ENCODE measurements at places on chromosomes 11 and 22.
A peak's percentile ranks its signal among the peaks of the same experiment; 100 is the strongest.

DNA sequence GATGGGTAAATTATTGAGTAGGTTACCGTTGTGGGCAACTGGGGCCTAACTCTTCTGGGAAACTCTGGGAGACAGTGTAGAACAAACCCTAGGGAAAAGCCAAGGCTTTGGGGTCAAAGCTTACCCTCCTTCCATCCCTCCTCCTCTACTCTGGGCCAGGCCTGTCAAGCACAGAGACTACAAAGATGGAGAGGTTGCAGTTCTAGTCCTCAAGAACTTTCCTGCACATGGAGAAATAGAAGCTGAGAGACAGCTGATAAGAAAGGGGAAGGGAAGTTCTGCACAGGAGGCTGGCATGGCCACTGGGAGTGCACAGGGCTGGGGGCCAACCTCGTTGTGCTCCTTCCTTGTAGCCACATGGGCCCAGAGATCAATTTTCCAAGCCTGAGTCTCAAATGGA lies 67.2 kb upstream of the ALX4 start:
- DNase-seq = no peak

DNA sequence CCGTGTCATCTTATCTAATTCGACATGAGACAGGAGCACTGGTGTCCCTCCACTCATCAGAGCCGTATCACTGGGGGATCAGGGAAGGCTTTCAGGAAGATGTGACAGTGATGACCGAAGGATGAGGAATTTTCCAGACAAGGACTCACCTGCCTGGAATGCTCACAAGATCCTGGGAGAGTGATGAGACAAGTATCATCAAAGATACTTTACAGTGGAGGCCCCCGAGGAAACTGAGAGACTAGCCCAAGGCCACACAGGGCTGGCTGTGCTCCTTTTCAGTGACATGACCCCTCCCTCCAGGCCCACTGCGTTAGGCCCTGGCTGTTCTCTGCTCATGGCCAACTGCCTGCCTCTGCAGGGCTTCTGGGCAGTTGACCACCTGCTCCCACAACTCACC lies 13.0 kb downstream of the CLPB start:
- DNase-seq = no peak

- no peak for DNase-seq
Observed at GRCh38 chr11:114057147-114057546, 2.4 kb upstream of the ZBTB16 start.

DNA sequence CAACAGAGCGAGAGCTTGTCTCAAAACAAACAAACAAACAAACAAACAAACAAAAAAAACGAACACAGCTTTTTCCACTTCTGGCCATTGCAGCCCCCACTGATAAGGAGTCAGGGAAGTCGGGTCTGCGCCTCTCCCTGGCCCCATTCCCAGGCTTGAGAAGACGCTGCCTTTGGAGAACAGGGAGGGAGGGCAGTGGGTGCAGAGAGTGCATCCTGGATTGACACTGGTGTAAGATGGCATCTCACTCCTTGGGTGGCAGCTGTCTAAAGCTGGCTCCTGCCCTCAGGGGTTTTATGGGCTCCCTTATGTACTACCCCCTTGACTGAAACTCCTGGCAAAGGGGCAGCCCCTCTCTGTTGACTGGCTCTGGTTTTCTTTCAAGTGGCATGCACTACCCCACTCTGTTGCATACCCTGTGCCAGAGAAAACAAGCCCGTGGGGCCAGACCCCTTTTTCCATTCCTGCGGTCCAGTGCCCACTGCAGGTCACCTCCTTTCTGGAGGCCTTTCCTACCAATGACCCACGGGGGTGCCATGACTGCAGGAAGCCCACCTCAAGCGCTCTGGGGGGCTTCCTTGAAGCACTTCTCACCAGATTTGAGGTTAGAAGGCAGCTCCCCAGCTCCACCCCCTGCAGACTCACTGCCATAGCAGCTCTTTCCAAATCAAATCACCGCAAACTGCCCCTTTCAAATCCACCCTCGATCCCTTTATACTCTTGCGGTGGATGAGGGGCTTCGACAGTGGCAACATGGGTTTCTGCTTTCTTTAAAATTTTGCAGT lies 12.7 kb downstream of the DRAP1 start:
- no peak for DNase-seq

GRCh38 chr11:22193348-22194051 lies 615 bp downstream of the ANO5 start:
- DNase-seq = peak; percentile 22

DNA sequence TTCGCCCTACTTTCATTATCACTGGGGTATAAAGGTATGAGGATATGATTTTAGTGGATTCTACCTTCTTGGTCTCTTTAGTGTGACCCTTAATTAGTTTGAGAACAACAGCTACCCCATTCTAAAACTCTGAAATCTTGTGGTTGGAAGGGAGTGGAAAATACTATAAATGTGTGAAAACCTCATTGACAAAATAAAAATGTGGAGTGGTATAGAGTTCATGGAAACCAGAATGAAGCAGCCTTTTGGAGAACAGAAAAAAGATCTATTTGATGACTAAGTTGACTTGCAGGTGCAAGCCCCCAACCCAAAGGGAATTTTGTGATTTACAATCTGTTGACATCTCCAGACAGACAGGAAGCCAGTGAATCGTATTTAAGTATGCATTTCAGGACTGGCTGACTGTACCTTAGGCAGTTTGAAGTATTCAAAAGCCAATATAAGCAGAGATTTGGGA lies 75.8 kb downstream of the GAS2 start:
- DNase-seq = no peak

DNA sequence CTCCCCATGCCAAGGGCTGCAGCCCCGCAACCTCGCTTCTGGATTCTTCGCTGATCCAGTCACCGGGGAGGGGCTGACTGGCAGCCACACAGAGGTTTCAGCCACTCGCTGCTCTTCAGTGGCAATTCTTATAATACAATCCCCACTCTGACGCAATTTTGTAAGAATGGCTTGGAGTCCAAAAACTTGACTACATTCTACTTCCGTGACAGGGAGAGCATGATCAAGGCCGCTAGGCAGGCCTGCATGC lies 14.9 kb downstream of the PPM1F start:
- no peak for DNase-seq

- peak; percentile 1 for DNase-seq
Observed at GRCh38 chr11:2591805-2592204, 108.0 kb downstream of the KCNQ1OT1 start.

DNA sequence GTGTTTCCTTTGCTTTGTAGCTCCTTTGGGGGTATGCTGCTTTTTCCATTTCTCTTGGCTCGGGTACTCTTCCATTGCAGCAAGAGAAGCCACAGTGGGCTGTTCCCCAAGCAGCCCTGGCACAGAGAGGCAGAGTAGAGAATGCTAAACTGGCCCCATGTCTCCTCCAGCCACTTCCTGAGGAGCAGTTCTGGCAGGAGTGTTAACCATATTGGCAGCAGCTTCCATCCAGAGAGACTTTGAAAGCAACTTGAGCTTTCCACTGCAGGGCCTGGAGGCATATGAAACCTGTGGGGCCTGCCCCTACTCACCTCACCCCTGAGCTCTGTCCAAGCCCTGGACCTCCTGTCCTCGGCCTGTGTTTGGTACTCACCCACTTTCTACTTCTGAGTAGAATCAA lies 61.8 kb downstream of the ALX4 start:
- no peak for DNase-seq

DNA sequence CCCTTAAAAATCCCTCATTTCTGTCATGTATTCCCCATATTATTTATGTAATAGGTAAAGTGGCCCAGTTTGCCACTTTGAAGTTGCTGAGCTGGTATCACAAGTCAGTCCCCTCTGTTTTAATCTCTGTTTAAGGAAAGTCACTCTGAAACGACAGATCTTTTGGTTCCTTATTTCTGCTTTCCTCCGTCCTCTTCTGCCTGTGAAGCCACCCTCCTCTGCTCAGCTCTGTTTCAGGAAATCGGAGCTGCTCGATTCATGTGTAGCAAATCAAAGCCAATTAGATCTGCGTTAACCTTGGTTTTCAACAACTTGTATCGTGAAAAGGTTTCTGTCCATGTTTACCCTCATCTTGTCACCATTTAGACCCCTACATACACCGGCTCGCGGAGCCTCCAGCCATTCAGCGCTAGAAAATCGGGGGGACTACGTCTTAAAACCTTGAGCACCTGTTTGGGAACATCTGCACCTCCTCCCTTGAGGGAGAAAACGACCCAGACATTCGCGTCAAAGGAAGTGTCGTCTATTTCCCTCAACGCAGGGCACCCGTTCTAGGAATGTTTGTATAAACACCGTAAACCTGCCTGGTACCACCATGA lies 576 bp upstream of the SC5D start:
- peak; percentile 2 for DNase-seq

DNA sequence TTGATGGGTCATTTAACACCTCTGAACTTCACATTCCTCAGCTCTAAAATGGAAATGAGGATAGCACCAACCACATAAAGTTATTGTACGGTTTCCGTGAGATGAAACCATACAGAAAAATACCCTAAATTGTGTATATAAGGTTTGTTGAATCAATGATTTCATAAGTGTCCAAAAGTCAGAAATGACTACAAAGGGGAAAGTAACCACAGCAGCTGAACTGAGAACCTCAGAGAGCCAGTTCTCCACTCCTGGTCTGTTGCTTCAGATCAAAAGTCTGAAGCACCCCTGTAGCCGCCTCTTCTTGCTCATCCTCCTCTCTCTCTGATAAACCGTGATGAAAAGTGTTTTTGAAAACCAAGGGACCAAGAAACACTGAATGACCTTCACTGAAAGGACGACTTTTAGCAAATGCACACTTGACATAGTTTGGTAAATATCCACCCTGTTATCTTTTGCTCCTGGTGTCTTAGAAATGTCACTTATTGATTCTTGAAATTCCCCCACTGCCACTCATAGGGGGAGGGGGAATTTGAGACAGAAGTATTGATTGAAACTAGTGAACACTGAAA lies 194.5 kb downstream of the NAV2 start:
- no peak for DNase-seq

DNA sequence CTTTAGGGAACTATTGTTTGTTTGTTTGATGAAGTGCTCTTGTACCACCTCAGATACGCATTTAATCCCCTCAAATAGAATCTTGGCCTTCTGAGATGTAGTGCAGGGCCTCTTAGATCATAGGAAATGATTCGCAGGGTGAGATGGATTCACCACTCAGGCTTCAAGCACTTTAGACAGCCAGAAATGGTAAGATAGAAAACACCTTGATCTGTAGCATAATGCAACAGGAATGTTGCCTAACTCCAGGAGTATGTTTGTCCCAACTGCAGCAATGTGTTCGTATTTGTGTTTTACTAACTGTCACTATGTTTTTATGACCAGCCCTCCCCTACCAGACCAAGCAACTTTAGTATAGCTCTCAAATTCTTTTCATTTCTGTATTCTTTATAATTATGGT lies 761.2 kb downstream of the NELL1 start:
- DNase-seq = no peak

GRCh38 chr22:44154436-44154942 lies 26.2 kb upstream of the PARVG start:
- no peak for DNase-seq

DNA sequence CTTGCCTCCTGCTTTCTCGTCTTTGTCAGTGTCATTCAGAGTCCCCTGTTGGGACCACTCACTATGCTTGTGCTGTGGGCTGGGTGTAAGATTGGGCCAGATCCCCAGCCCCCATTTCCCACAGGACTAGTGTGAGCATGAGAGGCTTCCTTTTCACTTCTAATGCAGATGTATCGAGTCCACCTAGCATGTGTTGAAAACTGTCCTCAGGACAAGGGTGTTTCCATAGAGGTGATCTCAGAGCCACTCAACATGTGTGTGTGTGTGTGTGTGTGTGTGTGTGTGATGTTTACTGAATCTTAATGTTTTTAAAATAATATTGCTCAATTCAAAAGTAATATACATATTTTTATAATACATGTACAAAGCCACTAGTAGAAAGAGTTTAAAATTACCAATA lies 11.4 kb upstream of the CD44 start:
- DNase-seq = no peak

DNA sequence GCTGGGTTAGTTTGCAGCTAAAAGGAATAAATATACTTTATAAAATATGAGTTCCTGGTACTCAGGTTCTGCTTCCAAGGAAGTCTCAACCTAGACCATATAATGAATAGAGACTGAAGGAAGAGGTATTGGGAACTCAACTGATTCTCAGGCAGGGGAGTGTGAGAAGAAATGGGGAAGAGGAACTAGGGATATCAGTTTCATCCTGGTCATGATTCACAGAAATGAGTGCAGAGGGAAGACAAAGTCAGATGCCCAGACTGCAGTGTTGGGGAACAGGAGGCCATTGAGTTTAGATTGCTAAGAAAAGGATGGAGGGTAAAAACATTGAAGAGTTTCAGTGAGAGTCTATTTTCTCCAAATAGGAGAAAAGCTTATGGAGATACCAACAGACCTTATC lies 28.8 kb downstream of the PLAAT5 start:
- no peak for DNase-seq

DNA sequence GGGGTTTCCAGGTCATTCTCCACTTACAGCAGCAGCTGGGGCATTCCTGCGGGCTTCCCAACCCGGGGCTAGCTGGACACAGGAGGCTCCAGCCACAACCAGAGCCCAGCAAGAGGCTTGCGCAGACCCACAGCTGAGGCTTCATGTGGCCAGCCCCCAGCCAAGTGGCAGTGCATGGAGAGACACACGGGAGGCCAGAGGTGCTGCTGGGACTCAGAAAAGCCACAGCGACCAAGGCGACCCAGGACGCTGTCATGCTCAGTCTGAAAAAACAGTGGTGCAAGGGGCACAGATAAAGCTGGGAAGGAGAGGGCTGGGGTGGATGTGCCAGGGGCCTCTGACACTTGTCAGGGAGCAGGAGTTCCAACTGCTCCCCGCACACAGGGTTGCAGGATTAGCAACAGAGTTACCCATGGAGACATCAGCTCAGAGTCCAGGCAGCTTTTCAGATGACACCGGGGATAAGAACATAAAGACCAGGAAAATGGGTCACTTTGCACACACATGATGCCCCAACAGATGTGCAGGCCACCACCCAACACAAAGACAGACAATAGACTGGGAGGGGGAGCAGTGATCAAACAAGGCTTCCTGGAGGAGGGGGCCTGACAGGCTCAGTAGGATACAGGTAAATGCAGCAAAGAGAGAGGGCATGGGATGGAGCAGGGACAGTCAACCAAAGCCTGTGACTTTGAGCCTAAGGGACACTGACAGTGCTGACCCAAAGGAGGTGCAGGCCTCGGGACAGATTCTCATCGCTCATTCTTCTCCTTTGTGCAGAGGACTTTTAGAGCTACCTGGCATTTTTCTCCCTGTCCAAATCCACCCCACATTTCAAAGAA lies 6.9 kb upstream of the NEAT1 start:
- no peak for DNase-seq

GRCh38 chr11:68446046-68446725 lies 14.4 kb upstream of the PPP6R3 start:
- no peak for DNase-seq

- DNase-seq = no peak
Observed at GRCh38 chr11:70542811-70543210, 144.5 kb downstream of the CTTN start.

GRCh38 chr22:37410174-37411055 lies 16.9 kb downstream of the ELFN2 start:
- DNase-seq = no peak
